MM.1S (cell line): ENCODE measurements at places on chromosomes 2 and 18.
A peak's percentile ranks its signal among the peaks of the same experiment; 100 is the strongest.

GRCh38 chr2:61011678-61012077 is 5.8 kb upstream of the PEX13 start:
- no peak for DNase-seq

- peak; percentile 70 for DNase-seq
These were observed 4.7 kb upstream of the STAMBP start for GRCh38 chr2:73823916-73824523.

DNA sequence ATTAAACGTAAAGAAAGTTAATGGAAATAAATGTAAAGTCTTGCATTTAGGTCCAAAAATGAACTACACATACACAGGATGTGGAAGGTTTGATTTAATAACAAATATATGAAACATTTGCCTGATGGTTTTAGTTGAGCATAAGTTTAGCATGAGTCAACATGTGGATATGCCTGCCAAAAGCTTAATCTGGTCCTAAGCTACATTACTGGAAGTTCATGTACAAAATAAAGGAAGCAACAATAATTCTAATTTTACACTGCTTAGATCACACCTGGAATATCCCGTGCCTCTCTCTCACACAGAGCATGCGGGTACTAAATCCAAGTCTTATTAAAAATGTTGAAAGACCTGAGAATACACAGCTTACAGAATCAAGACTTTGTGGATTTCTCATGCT is 276.5 kb upstream of the NRP2 start:
- no peak for DNase-seq

DNA sequence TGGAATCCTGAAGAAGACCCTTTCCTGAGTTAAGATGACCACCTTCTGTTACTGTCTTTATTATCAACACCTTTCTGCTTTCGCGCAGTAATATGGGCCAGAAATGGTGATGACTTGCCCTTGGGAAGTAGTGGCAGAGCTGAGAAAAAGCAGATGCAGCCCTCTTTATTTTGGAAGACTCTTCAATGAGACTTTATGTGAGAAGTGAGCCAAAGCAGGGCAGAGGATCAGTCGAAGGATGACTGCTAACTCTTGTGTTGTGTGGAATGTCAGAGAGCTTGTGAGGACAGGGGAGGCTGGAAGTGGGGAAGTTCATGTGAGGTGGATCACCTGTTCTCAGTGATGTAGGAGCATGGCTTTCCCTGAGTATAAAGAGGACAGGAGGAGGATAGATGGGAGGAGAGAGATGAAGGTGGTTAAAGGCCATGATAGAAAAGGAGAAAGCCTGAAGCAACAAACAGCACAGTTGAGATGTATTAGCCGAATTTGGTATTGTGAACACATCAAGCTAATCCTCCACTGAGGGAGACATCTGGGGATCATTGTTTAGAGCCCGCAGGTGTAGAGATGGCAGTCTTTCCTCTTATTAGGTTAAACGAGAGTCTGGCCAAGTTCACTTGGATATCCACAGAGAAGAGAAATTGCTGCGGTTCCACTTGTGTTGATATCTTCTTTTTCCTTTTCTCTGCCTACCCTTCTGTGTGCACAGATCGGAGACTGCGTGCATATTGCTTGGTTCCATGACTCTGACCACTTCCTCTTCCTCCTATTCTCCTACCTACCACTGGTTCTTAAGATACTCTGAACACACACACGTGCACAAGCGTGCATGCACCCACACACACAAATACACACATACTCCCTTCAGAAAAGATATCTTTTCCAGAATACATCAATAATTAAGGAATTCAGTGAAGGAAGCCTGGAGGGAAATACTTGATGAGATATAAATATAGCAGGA is 67.4 kb downstream of the SLC9A2 start:
- no peak for DNase-seq

DNA sequence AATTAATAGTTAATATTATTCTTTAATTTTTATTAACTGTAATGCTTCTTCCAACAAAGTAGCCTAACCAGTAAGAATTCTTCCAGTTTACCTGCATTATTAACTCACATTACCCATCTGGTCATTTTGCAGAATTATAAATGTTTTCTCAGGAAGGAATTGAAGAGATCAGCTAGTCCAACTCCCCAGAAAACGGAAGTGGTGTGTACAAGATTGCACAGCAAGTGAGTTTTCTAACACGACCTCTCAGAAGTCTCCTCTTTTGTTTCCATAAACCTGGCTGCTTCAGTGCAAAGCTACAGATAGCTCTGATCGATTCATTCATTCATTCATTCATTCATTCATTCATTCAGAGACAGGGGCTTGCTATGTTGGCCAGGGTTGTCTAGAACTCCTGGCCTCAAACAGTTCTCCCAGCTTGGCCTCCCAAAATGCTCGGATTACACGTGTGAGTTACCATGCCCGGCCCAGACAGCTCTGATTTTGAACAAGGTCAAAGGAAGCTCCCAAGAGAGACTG is 128.8 kb upstream of the REV1 start:
- no peak for DNase-seq
